ENCODE measurements at places on chromosomes 13 and 19.
A peak's percentile ranks its signal among the peaks of the same experiment; 100 is the strongest.

- no peak for DNase-seq
Observed at GRCh38 chr19:4172861-4173473, 9.4 kb downstream of the SIRT6 start.

GRCh38 chr13:34772881-34773280, 169.2 kb upstream of the NBEA start:
- DNase-seq: no peak

GRCh38 chr13:21595546-21595822, 8.5 kb downstream of the MICU2 start:
- no peak for DNase-seq

GRCh38 chr19:1049800-1050199, 9.9 kb downstream of the ABCA7 start:
- DNase-seq: no peak

GRCh38 chr19:30017172-30017571, 75.1 kb downstream of the URI1 start:
- DNase-seq: no peak

DNA sequence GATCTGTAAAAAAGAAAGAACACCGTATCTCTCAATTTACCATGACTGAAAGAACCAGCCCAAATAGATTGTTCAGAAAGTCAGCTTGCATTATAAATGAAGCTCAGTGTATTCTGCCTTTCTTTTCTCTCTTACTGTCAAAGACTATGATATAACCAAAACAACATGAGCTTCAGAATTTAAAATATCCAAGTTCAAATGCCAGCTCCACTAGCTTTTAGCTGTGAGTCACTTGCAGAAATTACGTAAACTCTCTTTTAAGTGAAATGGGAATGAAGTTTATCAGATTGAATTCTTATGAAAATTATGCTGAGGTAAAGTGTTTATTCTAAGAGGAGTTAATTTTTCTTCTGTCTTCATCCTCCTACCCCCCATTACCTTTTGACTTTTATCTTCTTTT, 20.0 kb upstream of the POSTN start:
- no peak for DNase-seq

- DNase-seq: peak; percentile 71
Observed at GRCh38 chr19:926589-927350, 935 bp downstream of the ARID3A start.

GRCh38 chr13:107992542-107992941, 222.8 kb downstream of the LIG4 start:
- DNase-seq: no peak

DNA sequence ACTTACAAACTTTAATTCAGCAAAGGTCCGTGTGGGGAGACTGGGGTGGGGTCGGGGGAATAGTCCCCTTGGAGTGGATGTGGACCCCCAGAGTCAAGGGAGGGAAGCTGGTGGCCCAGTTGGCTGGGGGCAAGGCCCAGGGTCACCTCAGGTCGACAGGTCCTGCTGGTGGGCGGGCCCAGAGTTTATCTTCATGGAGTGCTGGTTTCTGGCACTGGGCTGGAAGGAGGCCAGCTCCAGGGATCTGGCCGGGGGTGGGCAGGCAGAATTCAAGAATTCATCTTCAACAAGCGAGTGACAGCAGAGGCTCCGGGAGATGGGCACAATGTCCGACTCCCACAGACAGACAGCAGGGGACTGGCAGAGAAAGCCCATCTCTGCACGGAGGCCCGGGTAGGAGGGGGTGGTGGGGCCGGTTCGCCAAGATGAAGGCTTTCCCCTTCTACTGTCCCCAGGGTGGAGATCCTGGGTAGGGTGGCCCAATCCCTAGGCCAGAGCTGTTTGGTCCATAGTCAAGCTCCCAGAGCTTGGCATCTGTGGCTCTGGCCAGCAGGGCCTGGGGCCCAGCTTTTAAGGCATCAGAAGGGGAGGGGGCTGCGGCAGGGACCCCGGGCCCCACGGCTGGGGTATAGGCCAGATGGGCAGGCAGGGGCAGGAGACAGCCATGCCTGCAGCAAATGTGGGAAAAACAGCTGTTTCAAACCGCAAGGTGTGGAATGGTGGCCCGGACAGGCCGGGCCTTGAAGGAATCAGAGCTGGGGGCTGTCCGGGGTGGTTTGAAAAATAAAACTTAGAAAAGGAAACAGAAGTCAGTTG, 622 bp upstream of the FDX2 start:
- no peak for DNase-seq

GRCh38 chr13:109868578-109869311, 82.4 kb upstream of the IRS2 start:
- DNase-seq: no peak

DNA sequence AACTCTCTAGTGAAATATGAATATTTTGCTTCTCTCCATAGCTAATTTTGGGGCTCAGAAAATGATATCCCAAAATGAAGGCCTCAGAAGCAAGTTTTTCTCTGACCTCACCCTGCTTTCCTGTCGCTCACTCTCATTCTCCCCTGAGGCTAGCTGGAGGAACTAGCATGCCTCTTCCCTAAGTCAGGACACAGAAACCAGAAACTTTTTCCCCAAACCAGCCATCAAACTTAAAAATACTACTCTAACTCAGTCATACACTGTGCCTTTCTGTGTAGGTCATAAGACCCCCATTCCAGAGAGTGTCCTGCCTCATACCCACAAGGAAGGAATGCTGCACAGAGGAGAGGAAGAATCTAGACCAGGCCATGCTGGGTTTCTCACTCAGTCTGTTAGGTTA, 329.6 kb downstream of the PCDH20 start:
- no peak for DNase-seq

DNA sequence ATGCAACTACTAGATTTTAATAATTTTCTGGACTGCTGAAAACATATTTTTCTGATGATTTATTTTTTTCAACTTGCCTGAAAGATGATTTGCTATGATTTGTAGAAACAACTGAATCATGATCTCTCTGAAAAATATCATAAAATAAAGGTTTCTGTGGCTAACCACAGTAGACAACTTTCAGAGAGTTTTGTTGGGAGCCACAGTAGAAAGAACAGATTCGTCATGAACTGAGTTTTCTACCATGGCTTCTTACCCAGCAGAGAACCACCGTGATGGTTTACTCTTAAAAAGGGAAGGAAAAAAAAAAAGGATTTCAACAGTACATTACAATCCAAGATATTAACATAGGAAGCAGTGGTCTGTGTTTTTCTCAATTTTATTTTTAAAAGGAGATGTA, 18.0 kb downstream of the ZAR1L start:
- no peak for DNase-seq

DNA sequence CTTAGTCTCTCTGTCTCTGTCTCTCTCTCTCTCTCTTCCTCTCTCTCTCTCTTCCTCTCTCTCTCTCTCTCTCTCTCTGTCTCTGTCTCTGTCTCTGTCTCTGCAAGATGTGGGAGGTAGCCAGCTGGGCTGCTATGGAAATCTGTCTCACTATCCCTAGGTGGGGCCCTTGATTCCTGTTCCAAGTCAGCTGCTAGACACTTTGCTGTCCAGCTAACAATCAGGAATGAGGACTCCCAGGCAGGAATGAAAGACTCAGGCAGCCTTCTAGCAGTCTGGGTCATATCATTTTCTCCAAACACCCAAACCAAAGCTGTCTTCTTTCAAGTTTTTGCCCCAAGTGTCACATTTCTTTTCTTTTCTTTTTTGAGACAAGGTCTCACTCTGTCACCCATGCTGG, 23.2 kb downstream of the CATSPERD start:
- no peak for DNase-seq

DNA sequence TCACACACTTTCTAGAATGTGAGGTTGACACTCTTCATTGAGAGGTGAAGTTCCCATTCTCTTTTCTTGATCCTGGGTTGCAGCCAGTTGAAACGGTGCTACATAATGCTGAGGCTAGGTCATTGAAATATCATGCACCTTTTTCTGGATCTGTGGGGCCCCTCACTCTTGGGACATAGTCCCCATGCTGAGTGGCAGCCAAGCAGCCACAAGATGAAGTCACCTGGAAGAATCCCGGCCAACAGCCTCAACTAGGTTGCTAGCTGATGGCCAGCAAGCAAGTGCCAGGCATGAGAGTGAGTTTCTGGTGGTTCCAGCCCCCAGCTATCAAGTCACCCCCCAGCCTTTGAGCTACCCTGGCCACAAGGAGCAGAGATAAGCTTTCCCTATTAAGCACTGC, 148.5 kb upstream of the TSHZ3 start:
- no peak for DNase-seq

- peak; percentile 4 for DNase-seq
Observed at GRCh38 chr13:97567510-97568243, 133.7 kb downstream of the RAP2A start.

DNA sequence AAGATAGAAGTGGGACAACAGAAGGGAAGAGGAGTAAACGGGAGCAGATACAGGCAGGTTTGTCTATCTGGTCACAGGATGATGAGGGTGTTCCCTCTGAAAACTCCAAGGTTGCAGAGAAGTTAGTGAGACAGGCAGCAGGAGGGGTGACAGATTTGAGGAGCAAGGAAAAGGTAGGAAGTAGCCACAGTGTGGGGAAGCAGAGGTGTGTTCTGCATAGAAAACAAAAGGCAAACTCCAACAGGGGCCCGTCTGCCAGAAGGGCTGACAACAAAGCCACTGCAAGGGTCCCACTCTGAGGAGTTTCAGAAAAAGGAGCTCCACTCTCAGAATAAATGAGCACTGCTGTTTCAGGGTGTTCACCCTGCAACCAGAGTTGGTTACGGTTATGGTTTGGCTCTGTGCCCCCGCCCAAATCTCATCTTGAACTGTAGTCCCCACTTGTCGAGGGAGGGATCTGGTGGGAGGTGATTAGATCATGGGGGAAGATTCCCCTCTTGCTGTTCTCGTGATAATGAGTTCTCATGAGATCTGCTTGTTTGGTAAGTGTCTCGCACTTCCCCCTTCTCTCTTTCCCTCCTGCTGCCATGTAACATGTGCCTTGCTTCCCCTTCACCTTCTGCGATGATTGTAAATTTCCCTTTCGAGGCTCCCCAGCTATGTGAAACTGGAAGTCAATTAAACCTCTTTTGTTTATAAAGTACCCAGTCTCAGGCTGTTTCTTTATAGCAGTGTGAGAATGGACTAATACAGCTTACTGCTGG, 32.1 kb downstream of the SMAD9 start:
- no peak for DNase-seq

DNA sequence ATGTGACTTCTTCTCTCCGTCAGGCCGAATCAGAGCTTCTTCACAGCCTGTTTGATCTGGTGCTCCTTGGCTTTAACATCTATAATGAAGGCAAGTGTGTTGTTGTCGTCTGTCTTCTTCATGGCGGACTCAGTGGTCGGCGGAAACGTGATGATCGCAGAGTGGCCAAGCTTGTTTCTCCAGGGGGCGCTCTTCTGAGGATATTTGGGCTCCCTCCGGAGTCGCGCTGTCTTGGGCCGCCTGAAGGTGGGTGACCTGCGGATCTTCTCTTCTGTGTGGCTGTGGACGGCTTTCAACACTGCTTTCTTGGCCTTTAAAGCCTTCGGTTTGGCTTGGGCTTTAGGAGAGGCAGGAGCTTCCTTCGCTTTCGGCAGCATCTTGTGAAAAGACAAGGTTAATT, 9.8 kb downstream of the TPRX1 start:
- DNase-seq: no peak

DNA sequence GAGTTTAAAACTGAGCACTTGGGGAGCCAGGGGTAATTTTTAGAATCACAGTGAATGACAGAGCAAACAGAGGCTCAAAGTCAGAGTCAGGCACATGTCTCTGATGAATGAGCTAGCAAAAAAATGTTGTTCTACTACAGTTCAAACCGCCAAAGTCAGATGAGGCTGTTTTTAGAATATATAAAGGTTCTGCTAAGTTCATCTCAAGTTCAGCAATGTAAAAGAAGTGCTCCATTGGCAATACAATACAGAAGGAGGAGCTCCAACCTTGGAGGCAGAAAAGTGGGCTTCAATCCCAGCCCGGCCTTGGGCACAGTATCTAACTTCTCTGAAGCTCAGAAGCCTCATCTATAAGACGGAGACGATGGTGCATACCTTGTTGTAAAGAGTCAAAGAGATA, 70.1 kb upstream of the IPO5 start:
- DNase-seq: no peak

DNA sequence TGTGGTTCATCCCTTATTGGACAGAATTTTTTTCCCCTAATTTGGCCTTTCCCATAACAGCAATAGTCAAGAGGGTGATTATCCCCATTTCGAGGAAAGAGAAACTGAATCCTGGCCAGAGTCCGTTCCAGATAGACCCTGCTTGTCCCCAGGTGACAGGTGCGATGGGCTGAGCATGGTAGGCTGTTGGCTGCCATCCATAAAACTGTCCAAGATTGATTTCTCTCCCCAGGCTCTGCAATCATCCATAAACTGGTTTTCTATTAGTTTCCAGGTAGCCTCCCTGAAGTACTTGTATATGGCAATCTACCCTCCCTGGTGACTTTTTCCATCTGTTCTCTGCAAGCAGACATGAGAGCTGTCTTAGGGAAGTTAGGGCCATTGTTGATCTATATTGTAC, 25.4 kb downstream of the SERP2 start:
- DNase-seq: no peak

DNA sequence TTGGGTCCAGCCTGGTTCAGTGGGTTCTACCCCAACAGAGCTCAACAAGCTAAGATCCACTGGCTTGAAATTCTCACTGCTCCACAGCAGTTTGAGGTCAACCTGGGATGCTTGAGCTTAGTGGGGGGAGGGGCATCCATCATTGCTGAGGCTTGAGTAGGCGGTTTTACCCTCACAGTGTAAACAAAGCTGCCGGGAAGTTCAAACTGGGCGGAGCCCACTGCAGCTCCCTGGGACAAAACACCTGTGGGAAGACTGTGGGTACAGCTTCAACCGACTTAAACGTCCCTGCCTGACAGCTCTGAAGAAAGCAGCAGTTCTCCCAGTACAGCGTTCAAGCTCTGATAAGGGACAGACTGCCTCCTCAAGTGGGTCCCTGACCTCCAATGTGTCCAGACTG, 1161.9 kb downstream of the UQCRFS1 start:
- DNase-seq: no peak

- no peak for DNase-seq
Observed at GRCh38 chr13:50940509-50940908, 30.9 kb downstream of the RNASEH2B start.

DNA sequence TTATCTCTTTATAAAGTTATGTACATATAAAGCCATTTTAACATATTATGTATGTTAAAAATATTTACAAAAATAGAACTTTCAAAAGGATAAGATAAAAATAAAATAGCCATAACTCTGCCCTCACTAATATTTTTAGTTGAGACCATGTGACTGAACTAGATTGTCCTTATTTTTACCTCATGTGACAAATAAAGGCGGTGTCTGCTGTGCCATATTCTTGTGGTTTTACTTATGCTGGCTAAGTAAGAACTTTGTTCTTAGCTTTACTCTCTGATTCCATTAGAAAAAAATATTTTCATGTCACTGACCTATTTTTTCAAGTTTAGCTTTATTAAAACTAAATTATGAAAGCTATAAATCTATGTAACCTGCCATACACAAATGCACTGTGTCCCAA, 135.6 kb upstream of the TSC22D1 start:
- DNase-seq: no peak
